ENCODE measurements at places on chromosomes 5 and 9. TPM values are rescaled to one million over a fixed set of nuclear protein-coding genes. Genes with fewer than 3 reads are reported as not detected.

DNA sequence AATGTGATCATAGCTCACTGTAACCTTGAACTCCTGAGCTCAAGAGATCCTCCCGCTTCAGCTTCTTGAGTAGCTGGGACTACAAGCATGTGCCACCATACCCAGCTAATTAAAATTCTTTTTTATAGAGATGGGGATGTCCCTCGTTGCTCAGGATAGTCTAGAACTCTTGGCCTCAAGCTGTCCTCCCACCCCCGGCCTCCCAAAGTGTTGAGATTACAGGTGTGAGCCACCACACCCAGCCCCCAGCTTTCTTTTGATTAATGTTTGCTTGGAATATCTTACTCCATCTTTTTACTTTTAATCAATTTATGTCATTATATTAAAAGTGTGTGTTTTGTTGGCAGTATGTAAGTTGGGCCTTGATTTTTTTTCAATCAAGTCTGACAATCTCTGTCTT lies 59.4 kb upstream of the EXOC3 start:
- no peak overlapping the region for H3K4me3 ChIP-seq
- no peaks in the 10 kb centered on the region for H3K27me3 ChIP-seq
- H3K27ac ChIP-seq, result no peak overlapping the region
- no peaks in the 10 kb centered on the region for H3K36me3 ChIP-seq
- no peak for DNase-seq

DNA sequence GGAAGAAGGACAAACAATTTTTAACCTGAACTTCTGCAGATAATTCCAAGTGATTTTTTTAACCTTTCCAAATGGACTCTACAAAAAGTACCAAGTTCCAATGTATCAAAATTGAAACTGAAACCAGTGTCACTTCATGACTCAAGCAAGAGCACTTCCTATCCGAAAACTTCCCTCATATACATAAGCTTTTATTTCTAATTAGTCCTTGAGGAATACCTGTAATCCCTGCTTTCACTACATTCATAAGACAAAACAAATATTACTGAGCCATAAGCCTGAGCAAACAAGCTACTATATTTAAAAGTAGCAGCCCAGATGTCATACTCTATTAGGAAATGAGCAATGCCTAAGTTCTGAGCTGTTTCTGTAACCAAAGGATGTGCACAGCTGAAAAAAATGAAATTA lies 224.4 kb downstream of the EBF1 start:
- H3K27ac ChIP-seq, result no peak overlapping the region
- H3K36me3 ChIP-seq, result no peaks in the 10 kb centered on the region
- no peak for DNase-seq
- H3K4me3 ChIP-seq, result no peak overlapping the region
- H3K27me3 ChIP-seq, result peaks cover 10% of the 10 kb centered on the region

Gene XPA
- total RNA-seq, result 9.3 TPM

Gene BAAT
- 0.25 TPM for total RNA-seq
